Activated CD8-positive, alpha-beta T cell treated with anti-CD3 and anti-CD28 coated beads for 36 hours (primary cell): ENCODE measurements at places on chromosomes 6 and 20.
A peak's percentile ranks its signal among the peaks of the same experiment; 100 is the strongest.

DNA sequence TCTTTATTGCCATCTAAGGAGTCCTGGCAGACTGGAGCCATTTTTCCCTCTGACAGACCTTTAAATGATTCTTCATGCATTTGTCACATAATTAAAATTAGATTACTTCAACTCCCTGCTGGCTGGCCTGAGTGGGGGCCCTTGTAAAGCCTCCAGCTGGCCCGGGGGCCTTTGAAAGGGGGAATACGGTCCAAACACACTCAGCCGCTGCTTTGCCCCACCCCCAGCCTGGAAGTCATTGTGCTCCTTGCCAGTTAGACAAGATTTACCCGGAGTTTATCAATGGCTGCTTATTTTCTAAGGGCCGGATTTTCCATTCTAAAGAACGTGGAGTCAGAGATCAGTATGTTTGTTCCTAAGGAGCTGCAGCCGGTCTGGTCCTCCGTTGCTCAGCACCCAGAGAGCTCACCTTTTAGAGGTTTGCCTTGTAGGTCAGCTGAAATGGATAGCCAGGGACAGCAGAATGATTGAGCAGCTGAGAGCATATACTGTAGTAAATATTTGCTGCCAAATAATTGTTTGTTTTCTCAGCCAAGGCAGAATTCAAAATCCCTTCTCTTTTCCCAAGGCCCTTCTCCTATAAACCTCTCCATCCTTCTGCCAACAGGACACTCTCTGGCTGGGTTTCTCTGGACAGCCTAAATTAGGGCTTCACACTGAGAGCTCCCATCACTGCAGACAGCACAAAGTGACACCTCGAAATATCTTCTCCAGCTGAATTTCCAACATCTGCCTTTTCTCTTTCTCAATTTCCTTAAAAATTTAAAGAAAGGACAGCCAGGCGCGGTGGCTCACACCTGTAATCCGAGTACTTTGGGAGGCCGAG lies 68.4 kb upstream of the RBM24 start:
- DNase-seq = no peak

- peak; percentile 66 for DNase-seq
Measured at GRCh38 chr20:46040902-46041535, 12.0 kb downstream of the SLC12A5 start.

DNA sequence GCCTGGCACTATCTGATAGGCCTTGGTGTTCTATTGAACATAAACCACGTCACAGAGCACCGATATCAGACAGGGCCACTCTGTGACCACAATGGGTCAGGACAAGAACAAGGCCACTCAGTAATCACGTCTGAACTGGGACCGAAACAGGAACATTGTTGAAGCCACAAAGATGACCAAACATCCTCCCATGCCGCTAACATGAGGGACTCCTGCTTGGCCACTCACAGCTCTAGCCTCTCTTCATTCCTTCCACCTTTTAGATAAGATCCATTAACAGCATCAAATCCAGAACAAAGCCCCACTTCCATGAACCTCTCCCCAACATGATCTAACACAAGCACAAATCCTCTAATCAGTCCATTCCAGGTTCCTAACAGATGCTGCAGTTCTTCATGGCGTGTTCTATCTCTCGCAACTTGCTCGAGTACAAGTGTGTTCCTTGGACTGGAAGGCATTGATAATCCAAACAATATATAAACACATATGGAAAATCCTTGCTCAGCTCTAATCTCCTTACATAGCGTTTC lies 7.4 kb downstream of the SIRT5 start:
- no peak for DNase-seq

DNA sequence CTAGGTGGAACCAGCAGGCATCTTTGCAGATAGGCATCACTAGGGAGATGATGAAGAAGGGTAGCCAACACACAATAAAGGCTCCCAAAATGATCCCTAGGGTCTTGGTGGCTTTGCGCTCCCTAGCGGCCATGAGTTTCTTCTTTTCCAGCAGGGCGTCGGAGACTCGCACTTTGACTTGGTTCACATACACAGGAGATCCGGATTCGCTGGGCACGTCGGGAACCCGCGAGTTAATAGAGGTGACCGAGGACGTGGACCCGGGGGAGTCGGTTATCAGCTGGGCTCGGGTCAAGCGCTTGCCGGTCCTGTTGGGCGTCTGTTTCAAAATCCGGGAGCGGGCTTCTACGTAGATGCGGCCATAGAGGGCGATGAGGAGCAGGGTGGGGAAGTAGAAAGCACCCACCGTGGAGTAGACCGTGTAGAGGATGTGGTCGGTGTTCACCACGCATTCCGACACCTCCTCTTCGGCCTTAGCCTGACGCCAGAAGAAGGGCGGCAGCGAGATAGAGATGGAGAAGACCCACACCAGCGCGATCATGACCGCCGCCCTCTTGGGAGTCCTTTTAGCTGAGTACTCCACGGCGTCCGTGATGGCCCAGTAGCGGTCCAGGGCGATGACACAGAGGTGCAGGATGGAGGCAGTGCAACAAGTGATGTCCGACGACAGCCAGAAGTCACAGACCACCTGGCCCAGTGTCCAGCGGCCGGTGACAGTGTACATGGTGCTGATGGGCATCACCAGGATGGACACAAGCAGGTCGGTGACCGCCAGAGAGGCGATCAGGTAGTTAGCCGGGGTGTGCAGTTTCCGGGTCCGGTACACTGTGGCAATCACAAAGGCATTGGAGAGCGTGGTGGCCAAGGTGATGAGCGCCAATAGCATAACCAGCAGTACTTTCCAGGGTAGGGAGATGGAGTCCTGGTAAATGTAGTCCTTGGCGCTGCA lies 658 bp downstream of the HTR1B start:
- no peak for DNase-seq

DNA sequence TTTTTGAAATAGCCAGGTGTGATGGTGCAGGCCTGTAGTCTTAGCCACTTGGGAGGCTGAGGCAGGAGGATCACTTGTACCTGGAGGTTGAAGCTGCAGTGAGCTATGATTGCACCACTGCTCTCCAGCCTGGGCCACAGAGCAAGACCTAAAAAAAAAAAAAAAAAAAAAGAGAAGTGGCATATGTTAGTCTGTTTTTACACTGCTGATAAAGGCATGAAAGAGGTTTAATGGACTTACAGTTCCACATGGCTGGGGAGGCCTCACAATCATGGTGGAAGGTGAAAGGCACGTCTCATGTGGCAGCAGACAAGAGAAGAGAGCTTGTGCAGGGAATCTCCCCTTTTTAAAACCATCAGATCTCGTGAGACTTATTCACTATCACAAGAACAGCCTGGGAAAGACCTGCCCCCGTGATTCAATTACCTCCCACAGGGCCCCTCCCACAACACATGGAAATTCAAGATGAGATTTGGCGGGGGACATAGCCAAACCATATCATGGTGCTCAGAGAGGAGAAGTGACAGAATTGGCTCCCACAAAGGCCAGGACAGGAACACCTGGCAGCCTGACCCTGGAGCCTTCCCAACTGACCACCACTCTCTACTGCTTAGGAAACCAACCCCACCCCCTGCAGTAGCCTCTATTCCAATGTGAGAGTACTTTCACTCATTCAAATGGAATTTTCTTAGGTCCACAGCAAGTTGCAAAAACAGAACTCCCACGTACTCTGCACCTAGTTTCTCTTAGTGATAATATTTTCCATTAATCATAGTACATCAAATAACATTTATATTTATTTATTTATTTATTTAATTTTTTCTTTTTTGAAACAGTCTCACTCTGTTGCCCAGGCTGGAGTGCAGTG lies 29.8 kb downstream of the ARHGAP40 start:
- DNase-seq = no peak

DNA sequence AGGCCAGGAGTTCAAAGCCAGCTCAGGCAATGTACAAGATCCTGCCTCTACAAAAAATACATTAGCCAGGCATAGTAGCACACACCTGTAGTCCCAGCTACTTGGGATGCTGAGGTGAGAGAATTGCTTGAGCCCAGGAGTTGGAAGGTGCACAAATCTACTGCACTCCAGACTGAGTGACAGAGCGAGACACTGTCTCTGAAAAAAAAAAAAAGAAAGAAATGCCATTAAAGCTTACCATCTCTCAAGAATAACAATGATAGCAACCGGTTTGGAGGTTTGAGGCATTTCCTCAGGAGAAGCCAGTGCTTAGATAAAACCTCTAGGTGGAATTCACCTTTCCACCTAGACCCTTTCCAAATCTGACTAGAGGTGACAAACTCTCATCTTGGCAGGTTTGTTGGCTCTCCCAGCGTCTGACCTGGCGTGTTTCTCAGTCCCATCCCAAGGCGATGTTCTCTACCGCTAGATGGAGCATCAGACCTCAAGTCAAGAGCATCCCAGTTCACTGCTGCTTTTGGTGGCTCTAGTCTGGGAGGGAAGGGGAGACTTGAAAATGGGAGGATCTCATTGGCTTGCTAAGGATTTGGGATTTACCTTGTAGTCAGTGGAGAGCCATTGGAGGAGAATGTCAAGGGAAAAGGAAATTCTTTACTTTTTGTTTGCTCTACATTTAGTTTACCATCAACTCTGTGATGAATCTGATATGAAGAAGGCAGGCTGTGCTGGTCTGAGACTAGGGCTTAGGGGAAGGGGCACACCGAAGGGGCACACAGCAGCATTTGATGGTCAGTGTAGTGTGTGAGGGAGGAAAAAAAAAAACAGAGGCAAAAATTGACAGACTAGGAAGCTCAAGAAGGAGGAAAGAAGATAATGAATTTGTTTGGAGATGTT lies 67.9 kb downstream of the NCOA7 start:
- DNase-seq = peak; percentile 38

DNA sequence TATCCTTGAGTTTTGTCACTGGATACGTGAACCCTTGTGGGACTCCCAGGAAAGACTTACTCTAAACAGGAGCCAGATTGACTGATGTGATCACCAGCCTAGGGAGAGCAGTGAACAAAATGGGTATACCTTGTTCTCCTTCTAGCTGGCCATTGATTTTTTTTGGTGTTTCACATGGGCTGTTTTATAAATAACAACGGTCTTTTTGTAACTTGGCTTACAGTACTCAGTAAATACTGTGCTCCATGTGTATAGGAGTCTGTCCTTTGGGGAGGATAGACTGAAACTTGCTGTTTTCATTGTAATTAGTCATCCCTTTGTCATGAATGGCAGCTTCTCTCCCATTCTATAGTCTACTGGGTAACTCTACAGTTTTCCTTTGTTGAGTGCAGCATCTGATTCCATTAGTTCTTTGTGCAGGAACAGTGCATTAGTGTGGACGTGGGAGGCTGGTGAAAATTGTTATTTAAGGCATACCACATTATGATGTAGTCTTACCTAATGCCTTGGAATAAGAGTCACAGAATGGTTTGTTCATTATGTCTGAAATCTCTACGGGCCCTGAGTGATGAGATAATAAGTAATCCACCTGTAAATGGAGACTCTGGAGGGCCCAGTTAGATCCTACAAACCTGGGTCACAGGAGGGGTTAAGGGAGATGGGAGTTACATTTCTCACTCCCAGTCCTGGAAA lies 89.5 kb downstream of the TIAM2 start:
- no peak for DNase-seq
